GM12891 (cell line): ENCODE measurements at places on chromosomes 6 and 20.
A peak's percentile ranks its signal among the peaks of the same experiment; 100 is the strongest.

DNA sequence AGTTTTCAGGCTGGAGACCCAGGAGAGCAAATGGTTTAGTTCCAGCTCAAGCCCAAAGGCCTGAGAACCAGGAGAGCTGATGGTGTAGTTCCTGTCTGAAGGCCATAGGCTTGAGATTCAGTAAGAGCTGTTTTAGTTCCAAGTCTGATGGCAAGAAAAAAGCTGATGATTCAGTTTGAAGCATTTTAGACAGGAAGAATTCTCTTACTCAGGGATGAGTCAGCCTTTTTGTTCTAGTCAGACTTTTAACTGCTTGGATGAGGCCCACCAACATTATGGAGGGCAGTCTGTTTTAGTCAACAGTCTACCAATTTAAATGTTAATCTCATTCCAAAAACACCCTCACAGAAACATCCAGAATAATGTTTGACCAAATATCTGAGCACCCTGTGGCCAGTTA, 2.5 kb downstream of the ZSCAN26 start:
- no peak for DNase-seq

DNA sequence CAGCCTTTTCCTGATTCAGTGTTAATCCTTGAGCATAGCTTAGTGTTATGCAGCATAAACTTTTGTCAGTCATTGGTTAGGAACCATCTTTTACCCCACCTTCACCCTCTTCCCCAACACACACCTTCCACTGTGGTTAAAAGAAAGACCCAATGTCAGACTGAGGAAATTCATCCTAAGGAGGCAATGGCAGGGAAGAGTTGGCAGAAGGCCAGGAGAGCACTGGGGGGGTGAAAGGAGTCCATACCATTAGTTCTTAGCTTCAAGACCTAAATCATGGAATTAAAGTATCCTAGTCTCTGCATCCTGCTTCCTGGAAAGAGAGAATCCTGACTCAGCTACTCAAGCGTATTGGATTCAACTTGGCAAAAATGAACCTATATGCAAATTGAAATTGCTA, 16.9 kb upstream of the TAB2 start:
- DNase-seq: no peak

GRCh38 chr6:116335612-116336215, 35.0 kb upstream of the DSE start:
- DNase-seq: no peak

GRCh38 chr20:17497821-17498580, 33.2 kb downstream of the BFSP1 start:
- DNase-seq: no peak

- DNase-seq: peak; percentile 13
Measured at GRCh38 chr20:45792317-45793118, 764 bp downstream of the DNTTIP1 start.

GRCh38 chr6:159806021-159806458, 6.0 kb downstream of the PNLDC1 start:
- no peak for DNase-seq

GRCh38 chr20:50725724-50726005, 5.7 kb upstream of the PARD6B start:
- DNase-seq: no peak

GRCh38 chr6:136846046-136846445, 23.7 kb downstream of the PEX7 start:
- DNase-seq: no peak

GRCh38 chr6:154071711-154072110, 32.7 kb downstream of the OPRM1 start:
- no peak for DNase-seq

GRCh38 chr20:51463998-51464397, 78.5 kb downstream of the NFATC2 start:
- no peak for DNase-seq

- DNase-seq: no peak
Measured at GRCh38 chr6:150245148-150245935, 102.5 kb downstream of the PPP1R14C start.

DNA sequence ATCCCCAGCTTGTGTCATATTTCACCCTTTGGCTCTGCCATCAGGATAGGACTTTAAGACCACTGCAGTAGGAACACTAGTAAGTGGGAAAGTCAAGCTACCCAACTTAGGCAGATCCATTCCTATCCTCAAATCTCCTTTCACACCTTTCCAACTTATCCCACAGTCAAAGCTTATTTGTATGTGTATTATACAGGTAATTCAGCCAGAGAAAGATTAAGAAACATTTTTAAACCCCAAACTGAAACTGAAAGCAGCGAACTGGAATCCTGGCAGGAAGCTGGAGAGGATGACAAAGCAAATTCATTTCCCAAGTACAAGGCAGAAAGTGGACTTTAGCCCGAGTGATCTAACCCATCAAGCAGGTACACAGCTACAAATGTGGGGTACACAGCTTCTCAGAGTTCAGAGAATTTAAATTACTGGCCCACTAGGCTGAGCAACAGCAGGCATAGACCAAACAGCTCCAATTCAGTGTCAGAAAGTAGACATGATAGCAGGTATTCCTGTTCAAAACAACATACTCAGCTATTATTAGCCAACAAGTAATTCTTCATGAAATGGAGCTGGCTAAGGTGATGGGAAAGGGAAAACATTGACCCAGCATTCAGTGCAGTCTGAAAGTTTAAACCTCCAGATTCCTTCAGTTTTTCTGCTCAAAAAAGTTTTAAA, 39.1 kb downstream of the ILRUN start:
- DNase-seq: no peak

DNA sequence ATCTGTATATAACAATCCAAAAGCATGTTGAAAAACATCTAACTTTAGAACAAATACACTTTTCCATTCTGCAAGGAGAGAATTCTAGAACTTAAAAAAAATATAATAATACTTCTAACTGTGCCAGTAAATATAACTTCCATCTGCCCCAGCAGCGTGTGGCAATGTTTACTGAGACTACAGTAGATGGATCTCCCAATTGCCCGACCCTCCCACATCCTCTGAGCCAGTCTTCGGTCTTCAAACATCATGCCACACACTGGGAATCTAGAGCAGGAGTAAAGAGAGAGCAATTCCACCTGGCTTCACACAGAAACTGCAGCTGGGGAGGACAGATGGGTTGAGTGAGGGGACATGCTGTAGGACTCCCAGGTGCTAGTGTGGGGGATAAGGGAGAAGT, 121.3 kb upstream of the NHSL1 start:
- DNase-seq: no peak

- DNase-seq: no peak
Measured at GRCh38 chr20:39778431-39778830, 816.3 kb downstream of the DHX35 start.

GRCh38 chr20:32497589-32498224, 87.4 kb downstream of the NOL4L start:
- DNase-seq: no peak

- DNase-seq: no peak
Measured at GRCh38 chr6:158939255-158940159, 60.5 kb downstream of the RSPH3 start.

DNA sequence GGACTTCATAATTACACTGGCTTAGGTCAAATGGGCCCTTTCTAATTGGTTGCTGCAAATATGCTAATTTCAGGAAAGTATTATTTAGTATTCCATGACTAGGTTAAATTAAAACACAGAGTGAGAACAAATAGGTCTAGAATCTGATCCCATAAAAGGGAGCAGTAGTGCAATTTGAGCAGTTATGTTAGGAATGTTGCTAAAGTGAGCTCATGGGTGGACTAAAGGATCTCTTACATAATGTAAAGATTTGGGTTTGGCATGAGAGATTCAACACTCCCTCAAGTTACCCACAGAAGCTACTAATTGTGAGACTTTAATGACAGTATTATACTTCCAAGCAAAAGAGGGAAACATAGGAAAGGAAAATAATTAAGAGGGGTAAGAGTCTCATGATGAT, 109.1 kb downstream of the C6orf58 start:
- DNase-seq: no peak

DNA sequence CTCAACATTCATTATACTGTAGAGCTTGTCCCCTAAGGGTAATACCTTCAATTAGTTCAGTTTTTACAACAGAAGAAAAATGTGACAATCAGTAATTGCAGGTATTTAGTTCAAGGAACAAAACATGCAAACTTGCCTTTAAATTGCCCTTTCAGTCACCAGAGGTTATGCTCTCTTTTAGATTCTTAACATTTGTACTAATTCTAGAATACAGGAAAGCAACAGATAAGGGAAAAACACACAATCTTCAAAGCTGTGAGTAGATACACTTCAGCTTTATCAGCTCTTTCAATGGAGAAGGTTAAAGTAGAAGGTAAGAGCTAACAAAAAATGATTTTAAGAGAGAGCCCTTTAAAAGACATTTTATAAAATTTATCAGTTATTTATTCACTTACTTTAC, 173.1 kb downstream of the HS3ST5 start:
- DNase-seq: no peak

GRCh38 chr20:50794181-50794845, 548 bp upstream of the BCAS4 start:
- no peak for DNase-seq

DNA sequence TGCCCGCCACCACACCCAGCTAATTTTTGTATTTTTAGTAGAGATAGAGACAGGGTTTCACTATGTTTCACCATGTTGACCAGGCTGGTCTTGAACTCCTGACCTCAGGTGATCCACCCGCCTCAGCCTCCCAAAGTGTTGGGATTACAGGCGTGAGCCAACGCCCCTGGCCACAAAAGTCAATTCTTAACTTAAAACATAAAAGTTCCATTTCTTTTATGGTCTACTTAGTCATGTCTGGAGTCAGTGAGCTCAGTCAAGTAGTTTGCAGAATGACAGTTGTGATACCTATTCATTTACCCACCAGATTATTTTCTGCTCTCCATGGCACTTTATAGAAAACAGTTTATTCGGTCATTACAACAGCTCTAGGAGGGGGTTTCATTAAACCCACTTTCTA, 103.1 kb upstream of the ESR1 start:
- DNase-seq: no peak

- DNase-seq: no peak
Measured at GRCh38 chr6:134134654-134135053, 82.2 kb upstream of the SLC2A12 start.

GRCh38 chr6:29982097-29982496, 39.8 kb downstream of the HLA-A start:
- no peak for DNase-seq

GRCh38 chr6:3534599-3534998, 77.7 kb upstream of the SLC22A23 start:
- DNase-seq: no peak

DNA sequence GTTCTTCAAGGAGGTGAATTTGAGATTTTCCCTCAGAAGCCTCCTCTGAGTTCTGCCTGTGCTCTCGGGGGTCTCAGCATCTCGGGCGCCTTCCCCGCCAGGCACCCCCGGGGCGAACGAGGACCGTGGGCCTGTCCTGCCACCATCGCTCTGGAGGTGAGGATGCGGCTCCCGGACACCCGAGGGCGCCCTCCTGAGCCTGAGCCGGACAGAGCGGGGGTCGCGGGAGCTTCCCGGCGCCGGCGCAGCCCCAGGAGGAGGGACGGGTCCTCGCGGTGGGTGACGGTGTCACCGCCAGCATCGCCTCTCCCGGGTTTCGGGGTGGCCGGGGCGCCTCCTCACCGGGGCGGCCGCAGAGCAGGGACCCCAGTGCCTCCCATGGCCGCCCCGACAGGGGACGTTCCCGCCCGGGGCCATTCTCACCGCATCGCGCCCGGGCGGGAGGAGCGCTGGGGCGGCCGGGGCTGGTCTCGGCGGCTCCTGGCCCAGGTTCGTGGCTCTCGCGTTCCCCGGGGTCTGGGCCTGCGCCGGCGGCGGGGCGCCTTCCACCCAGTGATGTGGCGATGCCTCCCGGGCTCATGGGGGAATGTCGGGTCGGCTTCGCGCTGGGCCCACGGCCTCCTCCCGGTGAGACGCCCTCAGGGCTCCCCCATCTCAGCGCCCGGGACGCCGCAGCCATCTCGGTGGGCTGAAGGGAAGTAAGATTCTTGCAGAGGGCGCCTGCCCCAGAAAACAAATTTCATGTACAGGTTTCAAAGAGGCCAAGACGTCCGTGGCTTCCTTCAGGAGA, 210.5 kb downstream of the ERMARD start:
- DNase-seq: no peak

DNA sequence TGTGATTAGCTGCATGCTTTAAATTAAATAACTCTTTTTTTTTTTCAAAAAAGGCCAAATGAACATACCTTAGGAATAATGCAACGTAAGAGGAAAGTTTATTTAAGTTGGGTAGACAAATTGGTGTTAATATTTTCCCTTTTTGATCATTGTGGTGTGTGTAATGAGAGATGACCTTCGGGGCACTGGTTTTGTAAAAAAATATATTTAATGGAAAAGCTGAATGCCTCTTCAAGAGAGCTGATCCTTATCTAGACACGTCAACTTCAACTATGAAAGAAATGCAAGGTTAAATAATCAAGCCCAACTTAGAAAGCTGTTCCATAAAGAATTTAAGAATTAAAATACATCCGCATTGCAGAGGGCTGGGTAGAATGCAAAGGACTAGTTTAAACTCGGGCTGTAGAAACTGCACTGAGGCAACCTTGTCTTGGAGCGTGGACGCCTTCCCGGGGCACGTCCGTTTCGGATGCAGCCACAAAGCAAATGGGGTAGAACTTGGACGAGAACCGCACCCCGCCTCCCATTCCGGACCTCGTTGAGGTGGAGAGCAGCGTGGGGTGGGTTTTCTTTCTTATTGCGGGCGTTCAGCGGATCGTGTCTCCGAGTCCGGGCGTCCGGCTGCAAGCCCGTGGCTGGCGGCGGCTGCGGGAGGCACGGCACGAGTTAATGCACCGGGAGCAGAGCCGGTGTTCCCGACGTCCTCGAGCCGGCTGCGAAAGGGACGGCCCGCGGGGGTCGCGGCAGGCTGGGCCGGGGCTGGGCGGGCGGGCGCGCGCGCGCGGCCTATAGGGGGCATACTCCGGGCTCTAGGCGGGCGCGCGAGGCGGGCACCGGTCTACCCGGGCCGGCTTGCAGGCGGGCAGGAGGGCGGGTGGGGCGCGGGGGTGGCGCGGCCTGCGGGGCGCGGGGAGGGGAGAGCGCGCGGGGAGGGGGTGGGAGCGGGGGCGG, 1.9 kb downstream of the JARID2 start:
- no peak for DNase-seq

GRCh38 chr6:141541581-141542324, 591.0 kb upstream of the GJE1 start:
- no peak for DNase-seq

- no peak for DNase-seq
Measured at GRCh38 chr6:105851113-105851580, 235.0 kb upstream of the PRDM1 start.

GRCh38 chr6:35876902-35877301, 44.0 kb downstream of the SRPK1 start:
- DNase-seq: no peak

GRCh38 chr6:46327779-46328178, 157.0 kb upstream of the ENPP5 start:
- DNase-seq: no peak

GRCh38 chr6:156885562-156885961, 108.4 kb downstream of the ARID1B start:
- DNase-seq: no peak
